ENCODE measurements at places on chromosomes 1 and 21.
A peak's percentile ranks its signal among the peaks of the same experiment; 100 is the strongest.

DNA sequence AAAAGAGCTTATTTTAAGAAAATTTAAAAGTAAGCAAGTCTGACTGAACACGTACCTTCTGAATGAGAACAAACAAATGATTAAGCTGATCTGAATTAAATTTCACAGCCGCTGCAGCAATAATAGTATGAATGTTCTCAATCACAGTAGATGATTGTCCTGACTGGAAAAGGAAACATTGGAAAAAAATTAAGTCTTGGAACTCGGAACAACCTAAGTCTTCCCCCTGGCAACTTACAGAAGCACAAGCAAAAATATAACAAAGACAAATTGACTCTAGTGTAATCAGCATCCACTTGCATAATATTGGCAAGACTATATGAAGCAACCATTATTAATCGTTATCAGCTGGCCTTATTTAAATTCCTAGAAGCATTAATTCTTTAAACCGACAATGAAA, 60.5 kb downstream of the USP24 start:
- no peak for DNase-seq

GRCh38 chr1:212256369-212256768, 28.8 kb upstream of the PPP2R5A start:
- DNase-seq, result peak; percentile 7

DNA sequence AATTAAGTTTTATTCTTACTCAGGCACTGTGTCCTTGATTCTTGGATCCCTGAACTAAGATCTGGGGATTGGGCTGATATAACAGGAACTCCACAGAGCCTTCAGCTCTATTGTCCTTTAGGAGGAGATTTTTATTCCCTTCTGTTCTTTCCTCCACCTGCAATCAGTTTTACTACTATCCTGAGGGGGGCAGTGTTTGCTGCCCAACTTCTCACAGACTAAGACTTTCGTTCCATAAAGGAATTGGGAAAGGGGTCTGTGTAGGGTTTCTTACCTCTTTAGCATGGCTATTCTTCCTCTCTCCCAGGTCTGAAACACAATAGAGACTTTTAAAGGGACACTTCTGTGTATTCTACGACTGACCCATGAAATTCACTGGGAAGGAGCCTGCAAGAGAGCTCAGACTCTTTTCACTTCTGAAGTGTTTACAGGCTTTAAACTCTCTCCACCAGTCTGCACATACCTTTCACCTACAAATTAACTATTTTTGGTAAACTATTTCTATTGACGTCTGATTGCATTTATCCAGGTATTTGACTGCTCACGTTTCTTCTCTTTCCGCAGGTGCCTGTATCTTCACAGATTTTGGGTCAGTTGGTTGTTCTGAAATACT, 103.3 kb upstream of the DEPDC1 start:
- DNase-seq, result no peak

DNA sequence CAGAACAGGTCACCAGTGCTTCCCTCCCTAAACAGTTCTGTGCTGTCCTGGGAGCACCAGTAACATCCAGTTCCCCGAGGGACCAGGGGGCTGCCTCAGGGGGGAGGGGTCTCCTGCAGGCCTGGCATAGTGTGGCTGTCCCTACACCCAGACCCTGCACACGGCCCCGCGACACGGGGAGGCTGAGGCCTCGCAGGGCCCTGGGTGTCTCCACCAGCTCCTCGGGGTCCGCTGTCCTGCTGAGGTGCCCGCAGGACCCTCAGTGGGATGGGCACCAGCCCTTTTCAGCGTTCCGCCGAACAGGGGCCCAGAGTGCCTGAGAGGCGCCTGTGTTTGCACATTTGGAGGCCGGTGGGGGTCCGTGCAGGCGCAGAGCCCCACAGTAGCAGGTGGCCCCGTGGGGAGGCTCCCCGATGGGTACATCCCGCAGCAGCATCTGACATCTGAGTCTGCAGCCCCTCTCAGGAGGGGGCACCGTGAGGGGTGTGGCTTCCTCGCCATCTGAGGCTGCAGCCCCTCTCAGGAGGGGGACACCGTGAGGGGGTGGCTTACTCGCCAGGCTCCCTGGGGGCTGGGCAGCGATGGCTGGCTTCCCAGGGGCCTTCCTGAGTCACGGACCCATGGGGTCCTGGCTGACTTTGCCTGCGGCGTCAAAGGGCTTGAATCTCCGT, 18.5 kb upstream of the C1orf159 start:
- DNase-seq, result no peak

DNA sequence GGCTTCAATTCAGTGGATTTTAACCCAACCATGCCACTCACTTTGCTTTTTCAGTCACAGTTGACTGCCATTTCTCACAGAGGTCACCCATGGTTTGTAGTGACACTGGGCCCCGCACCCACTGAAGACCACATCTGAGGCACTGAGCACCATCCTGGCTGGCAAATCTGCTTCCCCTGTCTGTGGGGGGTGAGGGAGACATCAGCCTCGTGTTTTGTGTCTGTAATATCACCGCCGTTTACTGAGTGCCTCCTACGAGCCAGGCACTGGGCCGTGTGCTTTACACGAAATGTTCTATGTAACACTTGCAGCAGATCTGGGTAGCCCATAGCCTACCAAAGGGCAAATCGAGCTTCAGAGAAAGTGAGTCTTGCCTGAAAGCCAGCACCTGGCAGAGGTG, 161.8 kb downstream of the PGBD5 start:
- no peak for DNase-seq

DNA sequence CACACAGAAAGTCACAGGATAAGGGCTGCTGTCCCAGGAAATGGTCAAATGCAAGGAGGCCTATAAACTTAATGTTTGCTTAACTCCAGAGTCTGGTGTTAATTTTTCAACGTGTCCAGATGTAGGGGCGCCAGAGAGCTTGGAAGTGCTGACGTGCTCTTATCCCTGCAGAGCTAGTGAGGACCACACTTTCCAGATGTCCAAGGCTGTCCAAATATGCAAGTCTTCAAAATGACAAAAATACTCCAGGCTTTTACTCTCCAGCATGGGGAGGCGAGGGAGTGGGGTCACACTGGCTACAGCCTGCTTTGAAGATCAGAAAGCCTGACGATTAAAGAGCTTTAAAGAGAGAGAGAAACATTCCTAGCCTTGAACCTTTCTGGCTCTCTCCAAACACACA, 57.6 kb downstream of the ABCA4 start:
- DNase-seq, result no peak

GRCh38 chr1:21704145-21704544, 35.0 kb upstream of the RAP1GAP start:
- DNase-seq, result no peak

DNA sequence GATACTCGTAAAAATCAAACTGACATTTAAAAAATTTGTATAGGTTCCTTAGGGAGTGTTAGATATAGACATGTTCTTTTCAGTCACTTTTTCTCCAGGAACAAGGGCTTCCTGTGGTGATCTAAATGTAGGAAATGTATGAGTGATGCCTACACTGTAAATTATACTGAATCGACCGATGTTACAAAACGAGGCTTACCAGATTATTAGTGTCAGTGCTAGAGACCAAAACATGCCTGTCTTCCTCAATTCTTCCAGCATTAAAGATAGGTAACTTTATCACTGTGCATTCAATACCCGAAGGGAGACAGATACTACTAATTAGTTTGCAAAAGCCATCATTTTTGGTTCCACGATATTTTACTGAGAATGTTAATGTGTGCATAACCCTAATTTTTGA, 86.1 kb downstream of the BRINP3 start:
- DNase-seq, result no peak

DNA sequence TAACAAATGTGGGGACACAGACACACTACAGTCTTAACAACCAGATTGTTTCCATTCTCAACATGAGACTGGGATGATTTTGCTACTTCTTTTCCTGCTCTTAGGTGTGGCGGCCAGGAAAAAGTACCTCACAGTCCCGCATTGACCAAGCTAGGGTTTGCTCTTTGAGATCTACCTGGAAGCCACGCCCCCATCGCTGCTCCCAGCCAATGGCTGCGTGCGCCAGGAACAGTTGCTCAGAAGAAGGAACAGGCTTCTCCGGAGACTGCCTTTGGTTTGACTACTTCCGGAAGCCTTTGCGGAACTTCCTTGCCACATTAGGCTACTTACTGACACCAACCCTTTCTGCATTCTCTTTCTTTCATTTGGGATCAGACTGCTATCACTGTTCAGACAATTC, 44.2 kb upstream of the PLD5 start:
- no peak for DNase-seq

GRCh38 chr1:118661769-118662320, 326.3 kb downstream of the TBX15 start:
- DNase-seq, result no peak

- DNase-seq, result no peak
Measured at GRCh38 chr1:243323491-243323890, 67.7 kb downstream of the SDCCAG8 start.

GRCh38 chr1:63984257-63984929, 210.6 kb downstream of the ROR1 start:
- no peak for DNase-seq
